GM03348 (cell line): ENCODE measurements at places on chromosomes 7 and 10.

DNA sequence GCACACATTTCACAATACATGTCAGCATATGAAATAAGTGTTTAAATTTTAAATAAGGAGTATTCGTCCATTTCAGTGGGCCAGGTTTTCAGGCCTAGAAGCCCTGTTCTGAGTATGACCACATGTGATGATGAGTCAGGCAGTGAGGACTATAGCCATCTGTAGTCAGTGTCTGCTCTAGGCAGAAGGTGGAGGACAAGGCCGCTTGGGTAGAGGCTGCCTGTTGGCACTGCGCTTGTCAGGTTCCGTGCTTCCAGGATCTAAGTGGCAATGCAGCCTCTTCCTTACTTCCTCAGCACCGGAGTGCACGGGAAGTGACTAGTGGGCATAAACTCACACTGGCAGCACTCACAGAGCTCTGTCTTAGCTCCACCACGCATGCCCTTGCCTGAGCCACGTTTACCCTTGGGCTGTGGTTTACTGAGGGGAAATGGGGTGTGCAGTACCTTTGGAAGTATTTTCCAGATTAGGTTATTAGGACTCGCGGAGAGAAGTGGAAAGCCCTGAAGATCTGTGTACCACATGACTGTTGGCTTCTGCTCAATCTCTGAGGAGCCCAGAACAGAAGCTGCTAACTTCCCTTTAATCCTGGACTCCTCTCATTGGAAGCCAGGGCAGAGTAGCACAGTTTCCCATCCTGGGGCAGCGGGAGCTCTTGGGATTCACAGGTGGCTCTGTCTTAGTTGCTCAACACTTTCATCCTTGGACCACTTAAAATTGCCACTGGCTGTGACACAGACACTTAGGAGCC is 87.5 kb upstream of the GJD4 start:
- DNase-seq: peak; percentile 59

- DNase-seq: no peak
Observed at GRCh38 chr10:78684947-78685346, 383.8 kb upstream of the ZMIZ1 start.

GRCh38 chr7:47587351-47587750 is 5.4 kb upstream of the TNS3 start:
- no peak for DNase-seq

DNA sequence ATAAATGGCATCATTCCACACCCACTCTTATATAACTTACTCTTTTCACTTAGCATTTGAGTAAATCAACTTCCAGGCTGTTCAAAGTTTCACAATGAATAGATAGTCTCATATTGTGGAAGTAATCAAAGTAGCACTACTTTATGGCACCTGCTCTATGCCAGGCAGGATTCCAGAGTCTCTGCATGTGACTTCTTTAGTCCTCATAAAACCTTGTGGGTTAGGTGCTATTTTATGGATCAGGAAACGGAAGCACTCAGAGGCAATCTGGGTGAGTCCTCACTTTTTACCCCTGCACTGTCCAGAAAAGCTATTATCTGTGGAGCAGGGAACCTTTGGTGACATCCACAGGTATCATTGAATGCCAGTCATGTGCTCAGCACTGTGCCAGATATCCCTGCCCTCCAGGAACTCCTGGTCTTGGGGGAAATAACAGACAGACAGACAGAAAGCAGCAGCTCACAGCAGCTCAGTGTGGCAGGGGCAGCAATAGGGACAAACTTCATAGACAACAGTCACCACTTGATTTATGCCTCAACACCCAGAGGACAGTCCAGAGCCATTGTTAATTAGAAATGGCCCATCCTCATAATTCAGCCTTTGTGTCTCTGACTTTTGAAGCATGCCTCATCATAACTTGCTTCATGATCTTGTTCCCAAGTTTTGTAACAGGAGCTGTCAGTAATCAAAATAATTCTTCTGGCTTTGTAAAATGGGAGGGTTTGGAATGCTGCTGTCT is 160.6 kb downstream of the SEC23IP start:
- DNase-seq: no peak

DNA sequence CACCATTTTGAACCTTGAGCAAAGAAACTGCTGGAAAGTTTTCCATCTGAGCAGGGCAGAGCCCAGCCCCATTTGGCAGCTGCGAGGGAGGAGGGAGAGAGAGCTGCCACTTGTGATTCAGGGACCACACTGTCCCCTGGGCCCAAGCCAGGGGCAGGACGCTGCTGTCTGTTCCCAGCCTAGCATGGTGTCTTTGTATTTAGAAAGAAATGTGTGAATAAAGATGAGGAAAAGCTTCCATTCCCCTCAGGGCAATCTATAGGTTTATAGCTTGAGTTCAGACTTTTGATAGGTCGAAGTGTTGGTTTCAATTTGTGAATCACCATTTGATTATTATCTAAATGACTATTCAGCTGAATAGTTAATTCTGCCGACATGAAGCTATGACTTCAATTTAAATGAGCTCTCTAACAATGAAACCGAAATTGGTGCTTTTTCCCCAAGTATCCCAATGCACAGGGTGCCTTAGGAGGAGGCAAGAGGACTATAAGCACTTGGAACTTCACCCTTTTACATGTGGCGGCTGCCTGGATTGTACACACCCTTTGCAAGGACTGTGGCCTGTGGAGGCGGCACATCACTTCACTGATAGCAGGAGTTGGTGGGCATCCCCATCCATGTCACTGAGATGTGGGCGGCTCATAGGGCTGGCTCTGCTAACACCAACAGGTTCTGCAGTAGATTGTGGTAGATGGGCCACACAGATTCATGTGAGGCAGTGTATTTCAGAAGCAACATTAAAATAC is 223.5 kb downstream of the CCDC3 start:
- DNase-seq: no peak

GRCh38 chr10:78927257-78927995 is 141.3 kb upstream of the ZMIZ1 start:
- DNase-seq: no peak

GRCh38 chr10:131646551-131647525 is 254.0 kb upstream of the PPP2R2D start:
- DNase-seq: no peak
